ENCODE measurements at places on chromosomes 11 and 22. TPM values are rescaled to one million over a fixed set of nuclear protein-coding genes. Genes with fewer than 3 reads are reported as not detected.

Gene PYGM
- total RNA-seq, result 48.6 TPM

- no peak for DNase-seq
Observed at GRCh38 chr11:128962896-128963295, 20.2 kb upstream of the TP53AIP1 start.

GRCh38 chr22:28009272-28009827, 90.3 kb upstream of the PITPNB start:
- peak; percentile 82 for DNase-seq

- DNase-seq, result no peak
Observed at GRCh38 chr11:135036488-135037297, 624.7 kb upstream of the B3GAT1 start.

DNA sequence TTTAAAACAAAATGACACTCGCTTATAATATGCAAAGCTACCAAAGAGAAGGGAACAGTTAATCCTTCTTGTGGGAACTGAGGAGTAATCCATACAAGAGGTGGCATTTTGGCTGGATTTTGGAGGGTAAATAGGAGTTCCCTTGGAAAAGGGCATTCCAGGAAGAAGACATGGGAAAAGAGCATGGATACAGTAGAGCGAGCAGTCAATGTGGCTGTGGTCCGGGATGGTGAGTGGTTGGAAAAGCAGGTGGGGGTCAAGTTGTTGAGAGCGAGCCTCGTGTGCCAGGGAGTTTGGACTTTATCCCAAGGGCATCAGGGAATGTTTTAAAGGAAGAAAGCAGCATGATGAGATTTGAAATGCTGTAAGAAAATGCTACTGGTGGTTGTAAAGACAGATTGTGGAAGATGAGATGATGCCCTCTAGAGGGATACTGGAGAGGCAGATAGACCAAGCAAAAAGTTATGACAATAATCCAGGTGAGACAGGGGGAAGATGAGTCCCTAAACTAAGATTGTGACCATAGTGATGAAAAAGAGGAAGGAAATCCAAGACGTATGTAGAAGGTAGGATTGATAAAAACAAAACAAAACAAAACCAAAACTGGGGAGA, 3.8 kb upstream of the MMP7 start:
- DNase-seq, result no peak

DNA sequence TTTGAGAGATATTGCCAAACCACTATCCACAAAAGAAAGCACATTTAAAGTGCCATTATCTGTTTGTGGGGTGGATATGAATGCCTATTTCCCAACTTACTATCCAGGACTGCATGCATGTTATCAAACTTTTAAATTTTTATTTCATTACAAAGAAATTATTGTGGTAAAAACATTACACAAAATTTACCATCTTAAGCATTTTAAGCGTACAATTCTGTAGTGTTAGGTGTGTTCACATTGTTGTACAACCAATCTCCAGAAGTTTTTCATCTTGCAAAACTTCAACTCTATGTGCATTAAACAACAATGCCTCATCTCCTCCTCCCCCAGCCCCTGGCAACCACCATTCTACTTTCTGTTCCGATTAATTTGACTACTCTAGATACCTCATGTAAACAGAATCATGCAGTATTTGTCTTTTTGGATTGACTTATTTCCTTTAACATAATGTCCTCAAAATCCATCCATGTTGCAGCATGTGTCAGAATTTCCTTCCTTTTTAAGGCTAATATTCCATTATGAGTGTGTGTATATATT, 17.6 kb upstream of the CD44 start:
- no peak for DNase-seq

DNA sequence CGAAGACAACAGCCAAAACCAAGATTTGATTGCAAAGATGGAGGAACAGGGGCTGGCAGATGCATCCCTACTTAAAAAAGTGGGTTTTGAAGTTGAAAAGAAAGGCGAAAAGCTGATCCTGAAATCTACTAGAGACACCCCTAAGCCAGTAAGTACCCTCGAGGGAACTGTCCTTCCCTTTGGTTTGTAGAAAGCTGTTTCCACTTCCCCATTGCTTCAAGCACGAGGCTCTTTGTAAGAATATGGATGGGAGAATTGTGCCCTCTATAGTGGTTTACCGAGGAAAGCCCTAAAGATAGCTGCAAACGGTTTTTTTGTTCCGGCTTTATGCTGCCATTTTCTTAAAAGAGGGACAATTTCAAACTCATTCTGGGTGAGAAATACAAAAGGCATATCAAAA, 133.9 kb downstream of the WNT7B start:
- DNase-seq, result no peak

Gene C11orf42
- total RNA-seq, result not detected

DNA sequence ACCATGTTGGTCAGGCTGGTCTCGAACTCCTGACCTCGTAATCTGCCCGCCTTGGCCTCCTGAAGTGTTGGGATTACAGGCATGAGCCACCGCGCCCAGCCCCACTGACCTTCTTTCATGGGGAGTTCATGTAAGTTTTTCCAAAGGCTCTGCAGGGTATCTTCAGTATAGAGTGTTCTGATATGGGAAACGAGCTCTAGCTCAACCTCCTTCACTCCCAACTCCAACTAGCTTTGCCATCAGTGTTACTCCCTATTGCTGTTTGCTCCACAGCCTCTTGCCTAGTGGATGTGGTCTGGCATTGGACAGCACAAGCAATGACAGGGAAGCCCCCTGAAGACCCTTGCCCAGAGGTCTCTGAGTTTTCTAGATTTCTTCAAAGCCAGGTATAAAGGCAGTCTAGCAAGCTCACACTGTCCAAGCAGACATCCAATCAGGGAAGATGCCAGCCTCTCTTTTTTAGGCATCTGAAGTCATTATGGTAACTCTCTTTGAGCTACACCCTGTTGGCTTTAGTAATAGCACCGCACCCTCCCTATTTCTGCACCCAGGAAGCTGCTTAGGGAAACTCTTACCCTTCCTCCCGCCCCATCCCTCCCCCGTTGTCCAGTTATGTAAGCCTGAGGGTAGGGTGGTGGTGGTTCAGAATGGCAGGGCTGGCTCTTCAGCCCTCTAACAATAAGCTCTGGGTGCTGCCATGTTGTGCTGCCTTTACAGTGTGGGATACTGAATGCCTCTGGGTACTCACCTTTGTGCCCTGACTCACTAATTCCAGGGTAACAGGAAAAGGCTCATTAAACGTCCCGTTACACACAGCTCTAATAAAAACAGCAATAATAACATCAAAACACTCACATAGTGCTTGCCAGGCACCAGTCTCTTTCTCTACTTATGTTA, 41.4 kb upstream of the CLDN5 start:
- DNase-seq, result no peak

Gene CATSPER1
- total RNA-seq, result not detected

GRCh38 chr11:59857439-59858434, 8.6 kb downstream of the TCN1 start:
- DNase-seq, result no peak

Gene SAC3D1
- total RNA-seq, result 9.5 TPM

Gene SCGB1C1
- not detected for total RNA-seq

DNA sequence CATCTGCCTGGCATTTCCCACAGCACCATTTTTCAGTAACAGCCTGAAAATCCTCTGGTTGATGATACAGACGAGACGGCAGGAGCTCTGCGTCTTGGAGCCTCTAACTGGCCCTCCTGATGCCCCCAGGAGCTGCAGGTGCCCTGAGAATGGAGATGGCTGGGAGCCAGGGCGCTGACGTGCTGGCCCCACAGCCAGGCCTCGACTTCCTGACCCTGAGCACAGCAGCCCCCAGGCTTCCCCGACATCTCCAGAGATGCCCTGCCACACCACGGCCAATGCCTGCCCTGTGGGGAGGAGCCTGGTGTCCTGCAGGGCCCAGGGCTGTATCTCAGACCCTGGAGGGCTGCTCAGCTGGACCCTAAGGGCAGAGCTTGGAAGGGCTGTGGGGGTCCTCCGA, 21.5 kb downstream of the TOLLIP start:
- peak; percentile 5 for DNase-seq

DNA sequence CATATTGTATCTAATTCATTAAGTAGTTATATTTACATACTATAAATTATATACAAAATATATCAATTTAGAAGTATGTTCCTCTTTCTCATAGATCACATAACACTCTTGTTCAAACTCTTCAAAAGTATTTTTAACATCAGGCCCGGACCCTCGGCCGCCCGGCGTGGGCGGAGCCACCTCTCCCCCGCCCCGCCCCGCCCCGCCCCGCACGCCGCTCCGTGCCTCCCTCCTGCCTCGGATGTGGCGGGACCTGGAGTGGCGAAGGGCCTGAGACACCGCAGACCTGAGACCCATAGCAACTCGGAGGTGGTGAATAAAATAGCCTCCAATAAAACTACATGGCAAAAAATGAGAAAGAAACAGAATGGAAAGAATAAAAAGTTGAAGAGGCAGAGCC, 105.9 kb upstream of the BDNF start:
- DNase-seq, result no peak

GRCh38 chr11:87897071-87897470, 278.2 kb downstream of the RAB38 start:
- no peak for DNase-seq

GRCh38 chr11:2129308-2129698, 9.9 kb downstream of the IGF2 start:
- no peak for DNase-seq

- DNase-seq, result no peak
Observed at GRCh38 chr11:66277471-66278362, at the start of gene CNIH2. Gene CNIH2 (plus strand): TSS chr11:66278175. CDS start chr11:66278457, 282 bp downstream.

- DNase-seq, result no peak
Observed at GRCh38 chr11:115153135-115153534, 351.1 kb downstream of the CADM1 start.

- DNase-seq, result no peak
Observed at GRCh38 chr11:230431-230830, 5.7 kb downstream of the SIRT3 start.

Gene OR51E2
- total RNA-seq, result 0.09 TPM

DNA sequence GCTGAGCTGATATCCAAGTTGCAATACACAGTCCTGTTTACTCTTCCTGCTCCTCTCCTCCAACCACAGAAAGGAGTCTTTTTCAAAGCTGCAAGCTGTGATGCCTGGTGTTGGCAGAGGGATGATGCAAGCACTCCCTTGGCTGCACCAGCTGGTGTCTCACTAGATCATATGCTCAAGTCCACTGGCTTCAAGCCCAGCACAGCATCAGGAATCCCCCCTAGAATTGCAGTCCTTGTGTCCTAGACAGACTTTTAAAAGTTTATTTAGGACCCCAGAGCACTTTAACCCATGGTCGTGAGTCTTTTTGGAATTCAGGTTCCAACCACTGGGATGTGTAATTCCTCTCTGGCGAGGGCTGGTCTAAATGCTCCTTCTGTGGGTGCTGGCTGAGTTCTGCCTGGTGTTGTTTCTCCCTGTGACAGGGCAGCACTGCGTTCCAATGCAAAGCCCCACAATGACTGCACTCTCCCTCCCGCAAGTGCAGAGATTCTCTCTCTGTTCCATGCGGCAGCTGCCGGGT, 1.9 kb upstream of the HEPN1 start:
- no peak for DNase-seq

GRCh38 chr11:74714904-74715303, 16.3 kb downstream of the CHRDL2 start:
- DNase-seq, result no peak

DNA sequence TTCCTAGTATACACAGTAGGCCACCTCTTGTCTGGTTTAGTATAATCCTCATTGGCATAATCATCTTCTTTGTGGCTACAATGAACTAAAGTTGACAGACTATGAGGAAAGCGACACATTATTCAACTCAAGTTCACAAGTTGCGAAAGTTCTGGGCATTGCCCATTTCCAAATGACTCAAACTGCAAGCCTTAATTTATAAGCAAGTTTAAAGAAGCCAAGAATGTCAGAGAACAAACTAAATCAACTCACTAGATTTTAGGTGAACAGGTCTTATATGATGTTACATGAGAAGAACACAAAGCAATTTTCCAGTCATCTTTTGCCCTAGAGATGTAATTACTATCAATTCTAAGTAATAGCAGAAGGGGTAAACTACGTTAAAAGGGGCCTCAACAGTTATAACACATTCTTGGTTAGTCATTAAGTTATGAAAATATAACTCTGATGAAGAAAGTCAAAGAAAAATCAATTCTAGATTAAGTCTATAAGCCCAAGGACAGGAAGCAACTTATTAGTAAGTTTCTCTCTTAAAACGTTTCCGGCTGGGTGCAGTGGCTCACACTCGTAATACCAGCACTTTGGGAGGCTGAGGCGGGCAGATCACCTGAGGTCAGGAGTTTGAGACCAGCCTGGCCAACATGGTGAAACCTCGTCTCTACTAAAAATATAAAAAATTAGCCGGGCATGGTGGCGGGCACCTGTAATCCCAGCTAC, 21.5 kb downstream of the PICALM start:
- no peak for DNase-seq

- DNase-seq, result peak; percentile 69
Observed at GRCh38 chr11:19633276-19633675, 79.4 kb upstream of the NAV2 start.

GRCh38 chr11:10317151-10317755, 12.4 kb downstream of the ADM start:
- no peak for DNase-seq

Gene SEPTIN5
- total RNA-seq, result 118 TPM

DNA sequence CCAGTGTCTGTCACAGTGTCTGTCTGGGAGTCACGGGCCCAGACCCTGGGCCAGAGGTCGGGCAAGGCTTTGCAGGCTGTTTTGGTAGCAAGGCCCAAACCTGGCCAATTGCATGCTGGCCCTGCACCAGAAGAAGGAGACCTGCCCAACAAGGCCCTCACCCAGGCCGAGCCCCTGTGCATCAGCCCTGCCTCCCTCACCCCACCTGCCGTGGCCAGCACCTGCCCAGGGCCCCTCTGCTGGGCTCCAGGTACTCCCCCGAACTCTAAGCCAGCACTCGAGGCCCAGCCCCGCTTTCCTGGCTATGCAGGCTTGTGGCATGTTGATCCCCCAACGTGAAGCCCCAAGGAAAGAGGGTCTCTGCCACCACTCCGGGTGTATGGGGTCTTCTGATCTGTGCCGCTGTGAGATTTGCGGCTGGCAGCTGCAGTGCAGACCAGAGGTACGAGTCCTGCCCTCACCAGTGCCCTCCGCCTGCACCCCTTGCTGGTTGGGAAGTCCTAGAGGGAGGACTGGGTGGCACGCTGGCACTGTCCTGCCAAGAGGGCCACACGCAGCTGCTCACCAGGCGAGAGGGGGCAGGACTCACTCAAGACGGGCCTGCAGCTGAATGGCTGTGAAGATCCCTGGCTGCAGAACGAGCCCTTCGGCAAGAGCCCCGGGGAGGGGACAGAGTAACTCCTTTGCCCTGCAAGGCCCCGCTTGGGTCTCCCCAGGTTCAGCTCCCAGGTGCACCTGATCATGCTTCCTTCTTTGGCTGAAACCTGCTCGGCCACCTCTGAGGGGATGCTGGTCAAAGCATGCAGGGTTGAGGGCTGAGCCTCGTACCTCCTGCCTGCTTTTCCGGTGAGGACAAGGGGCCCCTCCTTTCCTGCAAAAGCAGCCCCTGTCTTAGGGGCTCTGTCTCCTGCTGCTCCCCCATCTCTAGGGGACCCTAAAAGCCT, 6.7 kb upstream of the SEPTIN5 start:
- no peak for DNase-seq

GRCh38 chr11:65585396-65586246, 9.8 kb downstream of the EHBP1L1 start:
- no peak for DNase-seq
